Esophagus squamous epithelium (tissue), 5 donors: ENCODE measurements at places on chromosomes 12 and 14. TPM values are rescaled to one million over a fixed set of nuclear protein-coding genes. Genes with fewer than 3 reads are reported as not detected.

- no peak for DNase-seq
- H3K4me1 ChIP-seq, result peaks cover 12% of the 10 kb centered on the region
- H3K36me3 ChIP-seq, result no peaks in the 10 kb centered on the region
- no peaks in the 10 kb centered on the region for H3K27me3 ChIP-seq
- no peak overlapping the region for H3K4me3 ChIP-seq
- no peak overlapping the region for H3K27ac ChIP-seq
Observed at GRCh38 chr14:69037790-69038454, 58.8 kb upstream of the ACTN1 start.

GRCh38 chr14:29710015-29710414 is 217.6 kb downstream of the PRKD1 start:
- no peaks in the 10 kb centered on the region for H3K27me3 ChIP-seq
- no peaks in the 10 kb centered on the region for H3K36me3 ChIP-seq
- H3K4me3 ChIP-seq, result no peak overlapping the region
- H3K27ac ChIP-seq, result no peak overlapping the region

The OR6C3 gene
- not detected for total RNA-seq

DNA sequence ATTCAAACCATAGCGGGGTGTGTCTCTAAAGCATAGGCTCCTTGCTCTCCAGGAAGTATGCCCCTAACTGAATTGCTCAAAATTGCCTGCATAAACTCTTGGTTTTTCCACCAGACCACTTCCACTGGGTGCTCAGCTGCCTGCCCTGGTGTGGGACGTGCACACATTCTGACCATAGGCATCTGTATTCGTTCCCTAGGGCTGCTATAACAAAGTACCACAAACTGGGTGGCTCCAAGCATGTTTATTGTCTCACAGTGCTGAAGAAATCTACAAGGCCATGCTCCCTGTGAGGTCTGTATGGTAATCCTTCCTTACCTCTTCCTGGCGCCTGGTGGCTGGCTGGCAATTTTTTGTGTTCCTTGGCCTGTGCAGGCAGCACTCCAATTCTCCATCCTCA is 16.4 kb upstream of the GALNT6 start:
- H3K4me1 ChIP-seq, result no peaks in the 10 kb centered on the region
- H3K27me3 ChIP-seq, result no peaks in the 10 kb centered on the region
- H3K4me3 ChIP-seq, result no peak overlapping the region

DNA sequence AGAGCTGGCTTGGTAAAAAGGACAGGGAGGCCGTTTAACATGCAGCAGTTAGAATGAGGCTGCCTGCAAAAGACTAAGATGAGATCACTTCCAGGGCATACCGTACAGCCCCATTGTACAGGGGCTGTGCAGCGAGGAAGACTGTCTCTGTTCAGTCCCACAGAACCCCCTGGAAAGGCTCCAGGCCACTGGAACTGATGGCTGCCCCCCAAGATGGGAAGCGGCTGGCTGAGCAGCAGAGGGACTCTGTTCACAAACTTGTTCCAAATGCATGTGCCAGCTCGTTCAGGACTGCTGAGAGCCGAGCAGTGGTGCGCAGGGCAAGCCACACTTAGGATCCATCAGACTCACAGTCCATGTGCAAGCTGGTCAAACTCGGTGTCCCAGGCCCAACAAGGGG is 82.9 kb downstream of the CHGA start:
- H3K27ac ChIP-seq, result peak overlapping the region; percentile 46
- no peaks in the 10 kb centered on the region for H3K36me3 ChIP-seq
- H3K4me1 ChIP-seq, result peaks cover 53% of the 10 kb centered on the region
- DNase-seq, result no peak
- H3K27me3 ChIP-seq, result no peaks in the 10 kb centered on the region

The TCL1B gene
- total RNA-seq, result not detected

- no peak overlapping the region for H3K27ac ChIP-seq
- no peak for DNase-seq
- no peak overlapping the region for H3K4me3 ChIP-seq
Observed at GRCh38 chr12:23855813-23856212, 93.7 kb downstream of the SOX5 start.

The KLHL33 gene
- total RNA-seq, result not detected

The TOMM20L gene
- total RNA-seq, result not detected

DNA sequence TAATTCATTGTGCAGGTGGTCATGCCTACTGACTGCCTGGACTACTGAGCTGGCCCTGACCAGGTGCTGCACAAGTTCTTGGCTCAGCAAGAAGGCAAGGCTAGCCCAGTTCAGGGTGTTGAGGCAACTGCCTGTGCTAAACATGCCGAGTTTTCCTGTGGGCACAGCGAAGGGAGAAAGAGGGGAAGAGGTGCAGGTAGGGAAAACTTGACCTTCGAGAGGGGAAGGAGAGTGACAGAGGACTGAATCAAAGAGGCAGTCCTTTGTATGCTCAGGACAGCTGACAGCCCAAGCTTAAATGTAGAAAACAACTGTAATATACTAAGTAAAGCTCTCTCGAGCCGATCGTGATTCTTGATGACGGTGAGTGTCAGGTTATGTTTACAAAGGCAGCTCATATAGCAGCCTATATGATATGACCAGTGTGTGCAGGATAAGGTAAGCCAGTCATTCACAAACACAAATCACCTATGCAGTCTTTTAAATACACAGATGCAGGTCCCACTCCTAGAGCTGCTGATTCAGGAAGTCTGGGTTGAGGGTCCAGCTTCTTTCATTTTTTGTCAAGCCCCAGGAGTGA is 2.6 kb downstream of the IRAK3 start:
- no peaks in the 10 kb centered on the region for H3K27me3 ChIP-seq
- peak overlapping the region; percentile 63 for H3K27ac ChIP-seq
- DNase-seq, result no peak
- H3K4me1 ChIP-seq, result peaks cover 42% of the 10 kb centered on the region
- H3K4me3 ChIP-seq, result no peak overlapping the region

DNA sequence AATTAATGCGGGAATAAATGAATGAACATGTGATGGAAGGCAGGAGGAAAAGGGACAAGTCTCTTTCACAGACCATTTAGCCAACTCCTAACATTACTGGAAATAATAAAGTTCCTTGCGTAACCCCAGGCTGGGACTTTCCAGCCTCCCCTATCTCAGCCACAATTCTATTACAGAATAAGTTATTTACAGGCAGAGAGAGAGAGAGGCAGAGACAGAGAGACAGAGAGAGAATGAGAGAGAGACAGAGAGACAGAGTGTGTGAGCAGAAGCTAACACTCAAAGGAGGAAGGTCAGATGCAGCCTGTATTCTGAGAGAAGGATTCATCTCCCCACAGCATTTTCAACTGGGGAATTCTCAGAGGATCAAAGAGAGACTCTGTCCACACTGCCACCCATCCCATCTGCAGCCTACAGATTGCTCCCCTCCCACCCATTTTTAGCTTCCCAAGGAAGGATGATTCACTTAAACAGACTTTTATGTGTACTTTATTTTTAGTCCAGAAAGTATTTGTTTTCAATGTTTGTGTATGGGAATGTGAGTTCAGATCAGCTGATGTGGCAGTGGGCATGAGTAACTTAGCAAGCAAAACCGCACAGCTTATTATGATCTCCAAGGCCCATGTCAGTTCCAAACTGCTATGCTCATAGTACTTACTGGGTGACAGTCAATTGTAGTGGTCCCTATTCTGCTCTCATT is 165.7 kb downstream of the CAND1 start:
- no peak for DNase-seq
- peaks cover 15% of the 10 kb centered on the region for H3K4me1 ChIP-seq
- H3K4me3 ChIP-seq, result no peak overlapping the region
- H3K27me3 ChIP-seq, result no peaks in the 10 kb centered on the region

The LRIG3 gene
- total RNA-seq, result 32.1 TPM

DNA sequence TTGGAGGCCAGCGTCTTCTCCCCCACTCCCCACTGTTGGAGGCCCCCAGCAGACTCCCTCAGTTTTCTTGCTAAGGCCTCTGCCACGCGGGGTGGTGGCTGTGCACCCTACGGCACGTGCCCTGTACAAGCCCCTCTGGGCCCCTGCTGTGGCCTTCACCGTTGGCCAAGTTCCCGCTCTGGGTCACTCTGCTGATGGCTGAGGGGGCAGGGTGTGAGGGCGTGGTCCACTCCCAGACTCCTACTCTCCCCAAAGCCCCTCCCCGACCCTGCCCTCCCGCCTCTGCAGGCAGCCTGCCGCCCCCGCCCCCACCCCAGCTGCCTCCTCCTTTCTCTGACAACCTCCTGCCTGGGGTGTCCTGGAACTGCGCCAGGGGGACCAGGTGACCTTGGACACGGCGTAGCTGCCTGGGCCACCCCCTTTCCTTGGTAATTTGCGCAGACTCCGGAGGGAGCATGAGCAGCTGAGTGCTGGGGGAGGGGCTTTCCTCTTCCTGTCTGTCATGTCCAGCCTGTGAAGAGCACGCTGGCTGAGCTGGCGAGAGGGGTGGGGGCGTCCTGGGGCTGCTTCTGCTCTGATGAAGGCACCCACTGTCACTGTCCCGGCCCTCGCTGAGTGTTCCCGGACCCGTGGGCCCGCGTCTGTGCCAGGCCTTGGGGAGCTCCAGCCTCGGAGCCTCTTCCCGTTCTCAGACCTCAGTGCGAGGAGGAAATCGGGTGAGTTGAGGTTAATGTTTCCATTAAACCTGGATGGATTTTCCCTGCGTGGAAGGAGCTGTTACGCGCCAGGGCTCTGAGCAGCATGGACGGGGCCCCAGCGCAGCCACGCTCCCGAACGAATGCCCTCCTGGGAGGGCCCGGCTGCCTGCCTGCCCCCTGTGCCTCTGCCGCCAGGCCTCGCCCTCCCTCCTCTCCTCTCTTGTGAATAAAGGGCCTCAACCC is 85.0 kb downstream of the KIF26A start:
- no peak overlapping the region for H3K27ac ChIP-seq
- H3K36me3 ChIP-seq, result no peaks in the 10 kb centered on the region

DNA sequence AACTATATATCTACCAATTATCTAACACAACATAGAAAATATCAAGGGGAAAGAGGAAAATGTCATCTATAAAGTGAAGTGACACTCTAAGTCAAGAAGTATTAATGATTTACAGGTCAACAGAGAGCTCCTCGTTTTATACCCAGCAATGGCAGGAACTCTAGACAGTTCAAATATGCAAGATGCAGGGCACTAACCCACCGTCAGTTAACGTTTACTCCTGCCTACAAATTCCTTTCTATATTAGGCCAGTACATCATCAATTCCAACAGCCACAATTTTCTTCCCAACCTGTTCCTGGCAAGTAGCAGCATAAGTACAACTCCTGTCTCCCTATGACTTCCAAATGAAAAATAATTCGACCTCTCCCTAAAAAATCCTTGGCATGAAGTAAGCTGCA is 9.0 kb upstream of the KANSL2 start:
- no peaks in the 10 kb centered on the region for H3K27me3 ChIP-seq
- H3K4me3 ChIP-seq, result no peak overlapping the region
- no peak overlapping the region for H3K27ac ChIP-seq

GRCh38 chr14:80607430-80608190 is 333.9 kb downstream of the CEP128 start:
- no peaks in the 10 kb centered on the region for H3K36me3 ChIP-seq
- no peaks in the 10 kb centered on the region for H3K27me3 ChIP-seq
- H3K4me1 ChIP-seq, result no peaks in the 10 kb centered on the region
- no peak for DNase-seq
- no peak overlapping the region for H3K4me3 ChIP-seq

The PZP gene
- not detected for total RNA-seq

DNA sequence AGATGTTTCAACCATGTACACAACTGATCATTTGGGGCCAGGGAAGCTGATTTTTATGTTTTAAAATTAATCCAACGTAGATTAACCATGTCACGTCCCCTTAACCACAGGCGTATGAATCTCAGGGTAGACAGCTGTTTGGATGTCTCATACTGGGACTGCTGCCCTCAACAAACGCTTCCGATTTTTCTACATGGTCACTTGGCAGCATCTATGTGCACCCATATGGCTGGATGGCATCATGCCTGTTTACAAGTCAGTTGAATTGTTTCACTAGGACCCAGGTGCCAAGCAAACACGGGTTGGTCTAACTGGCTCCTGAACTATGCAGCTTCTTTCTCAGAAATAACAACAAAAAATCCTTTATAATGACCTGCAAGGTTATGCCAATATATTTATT is 393.8 kb downstream of the NPAS3 start:
- no peaks in the 10 kb centered on the region for H3K36me3 ChIP-seq
- no peaks in the 10 kb centered on the region for H3K27me3 ChIP-seq
- H3K4me1 ChIP-seq, result no peaks in the 10 kb centered on the region
- no peak overlapping the region for H3K4me3 ChIP-seq
